Activated naive CD4-positive, alpha-beta T cell treated with Interleukin-2 at 50 U/mL for 16 hours (primary cell): ENCODE measurements at places on chromosomes 11 and 22.

DNA sequence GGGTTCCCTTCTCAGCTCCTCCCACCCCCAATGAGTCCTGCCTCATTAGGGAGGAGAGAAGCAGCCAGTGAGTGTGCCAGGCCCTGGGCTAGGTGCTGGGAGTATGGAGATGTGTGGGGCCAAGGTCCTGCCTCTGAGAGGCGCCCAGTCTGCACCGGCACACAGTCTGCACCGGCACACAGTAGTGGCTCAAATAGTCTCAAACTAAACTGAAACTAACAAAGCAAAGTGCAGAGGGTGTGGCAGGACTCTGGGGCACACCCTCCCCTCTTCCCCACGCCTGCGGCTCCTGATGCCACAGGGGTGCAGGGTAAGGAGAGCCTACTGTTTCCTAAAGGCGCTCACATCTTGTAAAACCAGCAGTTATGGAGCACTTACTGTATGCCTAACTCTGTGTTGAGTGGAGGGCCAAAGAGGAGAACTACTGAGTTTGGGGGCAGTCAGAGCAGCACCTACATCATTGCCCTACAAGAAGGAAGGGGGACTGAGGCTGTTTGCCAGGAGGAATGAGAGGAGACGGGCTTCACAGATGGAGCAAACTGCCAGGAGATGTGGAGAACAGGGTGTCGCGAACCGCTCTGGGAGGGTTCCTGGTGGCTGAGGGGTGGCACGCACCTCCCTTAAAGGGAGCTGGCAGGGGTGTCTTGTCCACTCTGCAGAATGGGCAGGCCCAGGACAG lies 939 bp upstream of the SH3BP1 start:
- DNase-seq: peak; percentile 33

DNA sequence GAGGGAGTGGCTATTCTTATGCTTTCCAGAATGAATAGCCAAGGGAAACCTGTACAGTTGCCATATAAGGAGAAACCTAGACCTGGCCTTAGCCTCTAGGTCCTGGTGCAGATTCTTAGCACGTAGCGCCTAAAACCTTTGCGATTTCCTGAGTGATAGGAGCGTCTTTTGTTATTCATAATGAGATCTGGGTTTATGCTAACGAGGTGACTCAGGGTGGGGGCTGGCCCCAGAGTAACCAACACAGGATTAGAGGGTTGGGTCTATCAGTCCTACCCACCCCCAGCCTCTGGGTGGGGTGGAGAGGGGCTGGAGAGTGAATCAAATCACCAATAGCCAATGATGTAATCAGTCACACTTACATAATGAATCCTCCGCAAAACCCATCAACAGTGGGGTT lies 73.4 kb upstream of the PARVG start:
- peak; percentile 6 for DNase-seq

DNA sequence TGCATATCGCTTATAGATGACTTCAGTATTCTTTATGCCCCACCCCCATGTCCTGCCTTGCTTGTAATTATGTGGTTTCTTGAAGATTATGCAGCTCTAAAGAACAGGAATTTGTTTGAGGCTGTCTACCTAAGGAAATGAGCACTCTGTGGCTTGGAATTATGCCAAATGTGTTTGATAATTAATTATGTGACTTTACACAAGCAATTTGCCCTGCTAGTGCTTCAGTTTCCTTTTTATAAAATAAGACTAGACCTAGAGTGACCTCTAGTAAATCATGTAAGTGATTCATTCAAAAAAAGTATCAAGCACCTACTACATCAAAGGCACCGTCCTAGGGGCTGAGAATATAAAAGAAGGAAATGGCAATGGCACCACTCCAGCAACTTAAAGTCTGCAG lies 491.5 kb upstream of the KIRREL3 start:
- DNase-seq: no peak

GRCh38 chr22:36301851-36302250 lies 48.9 kb downstream of the APOL1 start:
- no peak for DNase-seq

DNA sequence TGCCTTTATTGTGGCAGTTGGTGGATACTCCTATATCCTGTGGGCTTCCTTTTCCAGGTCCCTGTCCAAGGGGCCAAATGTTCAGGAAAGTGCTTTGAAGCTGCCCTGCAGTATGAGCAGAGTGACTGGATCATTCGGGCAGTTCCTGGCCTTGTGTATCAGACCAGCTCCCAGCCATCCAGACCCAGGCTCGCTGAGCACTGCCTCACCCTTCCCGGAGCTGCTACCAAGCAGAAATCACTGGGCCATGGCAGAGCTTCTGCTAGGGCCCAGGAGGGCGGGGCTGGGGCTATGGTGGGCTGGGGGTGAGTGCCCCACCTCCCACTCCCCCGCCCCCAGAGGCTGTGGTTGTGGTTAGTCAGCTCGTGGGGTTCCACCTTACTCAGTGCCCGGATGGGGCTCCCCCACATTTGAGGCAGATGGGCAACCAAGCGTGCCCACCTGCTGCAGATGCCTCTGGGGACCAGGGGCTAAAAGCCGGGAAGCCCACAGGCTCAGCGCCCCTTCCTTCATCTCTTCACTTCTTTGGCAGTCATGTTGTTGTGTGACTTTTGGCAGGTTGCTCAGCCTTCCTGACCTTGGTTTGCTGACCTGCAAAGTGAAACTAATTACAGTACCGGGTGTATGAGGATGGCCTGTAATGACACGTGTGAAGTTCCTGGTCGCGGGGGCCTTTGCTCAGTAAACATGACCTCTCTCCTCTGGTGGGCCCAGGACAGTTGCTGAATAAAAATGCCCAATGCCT lies 2.1 kb upstream of the LRRC32 start:
- DNase-seq: peak; percentile 48

DNA sequence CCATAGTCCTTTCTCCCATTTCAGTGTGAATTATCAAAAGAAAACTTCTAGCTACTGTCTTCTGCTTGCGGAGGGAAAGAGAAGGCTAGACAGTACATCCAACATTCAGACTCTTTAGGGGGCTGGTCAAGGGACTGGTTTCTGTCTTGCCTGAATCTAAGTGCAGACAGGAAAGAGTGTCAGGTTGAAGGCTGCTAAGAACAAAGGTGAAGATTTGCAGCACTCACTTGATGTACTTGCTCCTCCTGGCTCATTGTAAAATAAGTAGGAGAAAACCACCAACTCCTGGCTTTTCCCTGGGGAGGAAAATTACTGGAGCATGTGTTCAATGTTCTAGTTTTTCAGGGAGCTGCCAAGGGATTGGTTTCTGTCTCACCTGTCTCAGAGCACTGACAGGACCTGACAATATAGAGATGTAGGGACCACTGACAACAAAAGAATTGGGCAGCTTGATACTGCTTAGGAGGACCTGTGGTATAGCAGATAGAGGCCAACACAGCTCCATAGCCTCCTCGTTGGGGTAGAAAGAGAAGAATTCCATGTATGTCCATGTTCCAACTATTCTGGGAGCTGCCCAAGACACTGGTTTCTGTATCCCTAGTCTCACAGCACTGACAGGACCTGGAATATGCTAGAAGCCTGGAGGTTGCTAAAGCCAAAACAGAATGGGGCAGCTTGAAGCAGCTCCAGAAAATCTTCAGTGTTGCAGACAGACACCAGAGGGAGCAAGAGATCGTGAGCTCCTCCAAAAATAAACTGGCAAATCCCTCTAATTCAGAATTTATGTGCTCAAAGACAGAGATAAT lies 39.7 kb upstream of the MMP12 start:
- no peak for DNase-seq

DNA sequence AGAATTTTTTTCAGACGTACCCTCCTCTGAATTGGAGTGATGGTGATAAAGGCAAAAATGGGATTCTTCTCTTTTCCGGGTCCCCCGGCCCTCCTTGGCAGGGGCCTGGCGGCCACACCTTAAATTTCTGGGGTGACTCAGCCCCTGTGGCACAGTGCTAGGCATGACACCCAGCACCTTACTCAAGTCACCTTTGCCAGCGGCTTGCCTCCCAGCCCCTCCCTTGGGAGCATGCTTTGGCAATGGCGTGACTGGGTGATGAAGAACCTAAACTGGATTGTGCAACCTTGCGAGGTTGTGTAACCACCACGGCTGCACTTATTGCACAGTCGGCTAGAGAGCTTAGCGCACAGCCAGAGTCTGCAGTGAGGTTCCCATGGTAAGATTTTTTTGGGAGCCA lies 16.2 kb upstream of the LDLRAD3 start:
- no peak for DNase-seq

DNA sequence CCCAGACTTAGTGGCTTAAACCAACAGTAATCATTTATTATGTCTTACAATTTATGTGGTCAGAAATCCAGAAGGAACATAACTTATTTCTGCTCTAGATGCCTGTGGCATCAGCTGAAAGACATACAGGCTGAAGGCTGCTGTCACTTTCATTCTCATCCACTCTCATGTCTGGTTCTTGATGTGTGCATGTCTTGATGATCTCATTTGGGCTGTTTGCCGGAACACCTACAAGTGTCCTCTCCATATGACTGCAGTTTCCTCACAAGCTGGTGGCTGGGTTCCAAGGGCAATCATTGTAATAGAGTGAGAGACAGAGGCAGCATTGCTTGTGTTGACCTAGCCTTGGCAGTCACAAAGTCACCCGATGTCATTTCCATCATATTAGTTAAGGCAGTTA lies 1375.9 kb upstream of the RAG2 start:
- DNase-seq: no peak

DNA sequence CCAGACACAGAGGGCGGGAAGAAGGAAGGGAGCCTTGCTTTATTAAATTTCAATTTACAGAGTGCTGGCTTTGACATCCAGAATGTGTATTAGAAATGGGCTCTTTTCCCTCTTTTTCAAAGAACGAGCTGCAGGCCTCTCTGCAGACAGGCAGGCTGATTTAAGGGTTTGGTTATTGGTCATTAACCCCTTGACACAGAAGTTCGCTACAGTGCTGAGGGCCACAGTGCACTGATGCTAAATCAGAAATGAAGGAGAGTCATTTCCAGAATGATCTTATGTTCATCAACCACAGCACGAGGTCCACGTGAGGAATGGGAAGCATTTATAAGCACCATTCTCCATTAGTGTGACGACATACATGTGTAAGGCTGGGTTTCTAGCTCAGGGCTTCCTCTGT lies 51.8 kb downstream of the CSNK2A3 start:
- no peak for DNase-seq

- DNase-seq: no peak
These were observed 5.4 kb upstream of the IPO7 start for GRCh38 chr11:9379041-9379440.

GRCh38 chr22:47816863-47817210 lies 1054.4 kb downstream of the TBC1D22A start:
- DNase-seq: no peak

- no peak for DNase-seq
These were observed 24.1 kb downstream of the FXYD6 start for GRCh38 chr11:117852309-117852708.

DNA sequence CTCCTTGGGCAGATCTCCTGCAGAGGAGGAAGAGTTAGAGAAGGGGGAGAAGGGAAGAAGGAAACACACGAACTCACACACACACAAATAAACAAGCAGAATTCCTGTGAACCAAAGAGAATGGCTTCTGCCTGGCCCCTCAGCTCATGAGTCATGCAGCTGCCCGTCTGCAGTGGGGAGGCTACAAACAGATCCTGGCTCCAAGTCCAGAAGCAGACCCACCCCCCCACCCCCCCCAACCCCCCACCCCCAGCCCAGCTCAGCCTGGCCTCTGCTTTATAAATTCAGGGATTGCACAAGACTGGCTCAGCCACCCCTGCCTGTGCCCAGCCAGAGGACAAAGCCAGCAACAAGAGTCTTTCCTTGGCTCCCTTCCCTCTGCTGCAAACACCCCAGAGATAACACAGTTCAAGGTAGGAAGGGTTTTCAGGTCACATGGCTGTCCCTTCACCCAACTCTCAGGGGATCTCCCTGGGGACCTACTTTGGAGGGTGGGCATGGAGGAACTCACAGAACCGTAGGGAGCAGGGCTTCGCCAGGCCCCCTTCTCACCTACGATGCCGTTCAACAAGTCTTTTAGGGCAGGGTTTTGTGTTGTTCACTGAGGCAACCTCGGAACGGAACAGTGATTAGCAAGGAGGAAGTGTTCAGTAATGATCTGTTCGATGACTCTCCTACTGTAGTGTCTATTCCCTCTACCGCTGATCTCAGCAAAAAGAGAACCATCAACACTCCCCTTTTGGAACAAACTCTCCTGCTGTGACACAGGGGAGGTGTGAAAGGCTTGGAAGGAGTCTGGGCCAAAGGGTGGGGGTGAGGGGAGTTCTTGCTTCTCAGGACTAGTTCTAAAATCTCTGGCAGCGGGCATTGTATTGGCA lies 35.5 kb downstream of the RPL27A start:
- no peak for DNase-seq

DNA sequence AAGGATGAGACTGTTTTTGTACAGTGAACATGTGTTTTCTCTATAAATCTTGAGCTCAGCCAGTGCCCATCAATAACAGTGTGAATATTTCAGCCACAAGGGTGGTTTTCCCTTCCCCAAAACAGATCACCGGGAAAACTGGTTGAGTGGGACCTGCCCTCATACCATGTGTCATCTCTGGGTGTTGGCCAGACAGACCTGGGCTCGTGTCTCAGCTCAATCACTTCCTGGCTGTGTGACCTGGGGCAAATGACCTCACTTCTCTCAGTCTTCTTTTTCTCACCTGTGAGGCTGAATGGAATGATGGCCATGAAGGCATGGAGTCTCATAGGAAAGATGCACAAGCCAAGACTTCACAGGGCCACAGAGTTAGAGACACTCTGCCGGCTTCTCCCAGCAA lies 74.7 kb downstream of the COMMD9 start:
- no peak for DNase-seq
